GM18507 (cell line): ENCODE measurements at places on chromosomes 16 and 17.

- no peak for DNase-seq
These were observed 20.1 kb downstream of the CNTNAP1 start for GRCh38 chr17:42702446-42702845.

DNA sequence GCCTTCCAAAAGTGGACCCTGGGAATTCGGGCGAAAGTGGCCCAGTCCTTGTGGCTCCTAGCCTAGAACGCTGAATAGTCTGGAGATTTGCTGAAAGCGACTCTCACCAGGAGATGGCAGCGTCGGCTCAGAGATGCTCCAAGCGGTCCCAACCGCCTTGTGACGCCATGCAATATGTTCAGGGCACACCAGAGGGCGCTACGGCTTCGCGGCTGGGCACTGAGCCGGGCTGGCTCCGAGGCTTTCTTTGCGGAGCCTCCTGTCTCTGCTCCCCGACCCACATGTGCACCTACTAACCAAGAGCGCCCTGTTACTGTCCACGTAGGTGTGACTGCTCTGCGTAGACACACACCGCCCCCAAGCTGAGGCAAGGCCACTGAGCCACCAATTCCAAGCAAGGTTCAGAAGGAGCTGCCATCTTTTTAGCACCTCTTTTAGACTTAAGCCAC lies 36.9 kb downstream of the SYCE1L start:
- peak; percentile 75 for DNase-seq

DNA sequence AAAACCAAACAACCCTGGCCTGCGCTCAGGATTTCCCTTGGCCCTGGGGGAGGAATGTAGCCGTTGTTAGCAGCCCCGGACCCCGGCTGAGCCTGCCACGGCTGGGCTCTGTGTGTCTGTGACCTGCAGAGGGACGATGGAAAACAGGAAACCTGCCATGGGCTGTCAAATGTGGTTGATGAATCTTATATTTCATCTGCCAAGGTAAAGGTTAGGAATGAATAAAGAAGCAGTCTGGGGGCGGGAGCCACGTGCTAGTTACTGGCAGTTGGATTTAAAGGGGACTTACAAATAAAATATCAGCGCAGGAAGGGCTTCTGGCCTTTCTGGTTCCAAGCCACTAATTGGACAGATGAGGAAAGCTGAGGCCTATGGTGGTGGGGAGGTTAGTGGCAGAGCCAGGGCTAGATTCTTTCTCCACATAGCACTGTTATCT lies at the start of gene KRT23:
Gene KRT23, minus strand, starts transcription at position 263 of the 436 bp plus-strand sequence. CDS start 1,043 bp downstream, outside the sequence.
- DNase-seq, result no peak

GRCh38 chr17:1481736-1482135 lies 10.8 kb downstream of the MYO1C start:
- DNase-seq, result no peak

GRCh38 chr16:26658915-26659314 lies 407.8 kb upstream of the C16orf82 start:
- DNase-seq, result no peak

DNA sequence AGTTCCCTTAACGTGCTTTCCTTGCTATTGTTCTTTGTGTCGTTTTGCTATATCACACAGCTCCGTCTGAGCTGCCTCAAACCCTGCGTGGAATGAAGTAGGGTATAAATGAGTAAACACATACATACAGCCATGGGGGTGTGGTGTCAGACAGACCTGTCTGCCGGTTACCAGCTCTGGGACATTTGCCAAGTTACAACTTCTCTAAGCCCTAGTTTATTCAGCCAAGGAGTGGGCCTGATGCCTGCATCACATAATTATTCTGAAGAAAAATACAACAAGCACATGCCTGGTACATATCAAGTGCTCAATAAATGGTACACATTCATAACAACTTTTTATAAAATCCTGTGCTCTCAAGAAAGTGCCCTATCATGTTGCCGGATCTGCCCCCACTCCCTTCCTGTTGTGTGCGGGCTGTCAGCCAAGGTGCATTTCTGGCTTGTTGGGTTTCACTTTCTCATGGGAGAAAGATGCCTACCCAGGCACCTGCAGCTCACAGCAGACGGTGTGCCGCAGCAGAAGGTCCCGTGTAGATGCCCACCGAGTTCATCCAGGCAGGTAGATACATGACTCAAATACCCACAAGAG lies 30.5 kb downstream of the SMPD3 start:
- DNase-seq, result peak; percentile 60
